ENCODE measurements at places on chromosomes 12 and 14.

GRCh38 chr12:56931474-56931978, 2.7 kb downstream of the SDR9C7 start:
- H3K4me3 ChIP-seq: no peak overlapping the region
- H3K36me3 ChIP-seq: no peaks in the 10 kb centered on the region

GRCh38 chr14:95164506-95164905, 7.2 kb upstream of the DICER1 start:
- H3K36me3 ChIP-seq: peaks cover 3% of the 10 kb centered on the region
- H3K27ac ChIP-seq: no peak overlapping the region
- no peak overlapping the region for H3K4me3 ChIP-seq
- H3K27me3 ChIP-seq: no peaks in the 10 kb centered on the region

DNA sequence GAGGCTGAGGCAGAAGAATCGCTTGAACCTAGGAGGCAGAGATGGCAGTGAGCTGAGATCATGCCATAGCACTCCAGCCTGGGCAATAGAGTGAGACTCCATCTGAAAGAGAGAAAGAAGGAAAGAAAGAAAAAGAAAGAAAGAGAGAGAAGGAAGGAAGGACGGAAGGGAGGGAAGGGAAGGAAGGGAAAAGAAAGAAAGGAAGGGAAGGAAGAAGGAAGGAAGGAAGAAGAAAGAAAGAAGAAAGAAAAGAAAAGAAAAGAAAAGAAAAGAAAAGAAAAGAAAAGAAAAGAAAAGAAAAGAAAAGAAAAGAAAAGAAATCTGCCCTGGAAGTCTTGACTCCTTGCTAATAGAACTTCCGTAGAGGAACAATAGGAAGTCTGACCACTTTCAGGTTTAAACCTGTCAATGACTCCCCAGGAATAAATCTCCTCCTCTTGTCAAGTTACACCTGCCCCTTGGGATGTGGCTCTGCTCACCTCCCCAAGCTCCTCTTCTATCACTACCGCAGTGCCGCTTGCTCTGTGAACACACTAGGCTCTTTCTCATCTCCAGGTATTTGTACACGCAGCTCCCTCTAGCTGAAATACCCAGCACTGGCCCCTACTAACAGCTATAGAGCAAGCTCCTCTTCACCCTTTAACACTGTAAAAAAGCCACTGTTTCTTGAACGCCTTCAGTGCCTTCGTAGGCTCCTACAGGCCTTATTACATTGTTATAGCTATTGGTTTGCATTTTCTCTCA, 773.1 kb upstream of the TBX3 start:
- no peak overlapping the region for H3K4me3 ChIP-seq
- H3K27ac ChIP-seq: no peak overlapping the region
- H3K27me3 ChIP-seq: peaks cover 12% of the 10 kb centered on the region
- H3K36me3 ChIP-seq: no peaks in the 10 kb centered on the region
- no peak for DNase-seq
- H3K4me1 ChIP-seq: peaks cover 4% of the 10 kb centered on the region

- no peak overlapping the region for H3K27ac ChIP-seq
- no peaks in the 10 kb centered on the region for H3K27me3 ChIP-seq
- DNase-seq: no peak
- H3K36me3 ChIP-seq: no peaks in the 10 kb centered on the region
- H3K4me1 ChIP-seq: 0 out of 2 replicates have a peak, but pooled peaks cover 4% of the 10 kb centered on the region
Measured at GRCh38 chr12:68959143-68959858, 26.3 kb upstream of the CPM start.

GRCh38 chr14:72975770-72976169, 49.5 kb downstream of the DCAF4 start:
- H3K4me1 ChIP-seq: no peaks in the 10 kb centered on the region
- no peaks in the 10 kb centered on the region for H3K27me3 ChIP-seq
- no peak overlapping the region for H3K27ac ChIP-seq
- H3K36me3 ChIP-seq: peaks cover 81% of the 10 kb centered on the region
- no peak overlapping the region for H3K4me3 ChIP-seq

DNA sequence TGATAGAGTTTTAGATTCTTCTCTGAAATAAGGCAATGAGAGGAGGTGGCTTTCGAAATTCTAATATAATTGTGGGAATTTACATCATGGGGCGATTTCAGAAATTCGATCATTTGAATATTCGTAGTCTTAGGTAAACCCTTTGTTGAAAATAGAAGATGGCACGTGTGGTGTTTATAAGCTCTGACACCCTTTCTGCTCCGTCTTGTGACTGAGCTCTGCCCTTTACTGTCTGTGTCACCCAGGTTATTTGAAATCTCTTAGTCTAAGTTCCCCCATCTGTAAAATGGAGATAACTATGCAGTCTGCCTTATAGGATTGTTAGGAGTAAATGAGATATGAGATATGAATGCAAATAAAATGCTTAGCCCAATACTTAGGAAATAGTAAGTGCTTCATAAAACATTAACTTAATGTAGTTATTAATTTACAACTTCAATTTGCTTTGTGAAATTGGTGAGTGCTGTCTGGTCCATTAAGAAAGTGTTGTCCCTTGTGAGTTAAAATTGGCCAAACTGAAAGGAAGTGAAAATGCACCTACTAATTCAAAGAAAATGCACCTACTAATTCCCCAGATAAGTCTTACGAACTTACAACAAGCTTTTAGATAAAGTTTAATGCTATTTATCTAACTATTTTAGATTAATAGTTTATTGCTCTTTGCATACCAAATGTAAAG, 1.5 kb downstream of the BMAL2 start:
- H3K27me3 ChIP-seq: peaks cover 57% of the 10 kb centered on the region
- peaks cover 17% of the 10 kb centered on the region for H3K4me1 ChIP-seq
- H3K4me3 ChIP-seq: no peak overlapping the region

DNA sequence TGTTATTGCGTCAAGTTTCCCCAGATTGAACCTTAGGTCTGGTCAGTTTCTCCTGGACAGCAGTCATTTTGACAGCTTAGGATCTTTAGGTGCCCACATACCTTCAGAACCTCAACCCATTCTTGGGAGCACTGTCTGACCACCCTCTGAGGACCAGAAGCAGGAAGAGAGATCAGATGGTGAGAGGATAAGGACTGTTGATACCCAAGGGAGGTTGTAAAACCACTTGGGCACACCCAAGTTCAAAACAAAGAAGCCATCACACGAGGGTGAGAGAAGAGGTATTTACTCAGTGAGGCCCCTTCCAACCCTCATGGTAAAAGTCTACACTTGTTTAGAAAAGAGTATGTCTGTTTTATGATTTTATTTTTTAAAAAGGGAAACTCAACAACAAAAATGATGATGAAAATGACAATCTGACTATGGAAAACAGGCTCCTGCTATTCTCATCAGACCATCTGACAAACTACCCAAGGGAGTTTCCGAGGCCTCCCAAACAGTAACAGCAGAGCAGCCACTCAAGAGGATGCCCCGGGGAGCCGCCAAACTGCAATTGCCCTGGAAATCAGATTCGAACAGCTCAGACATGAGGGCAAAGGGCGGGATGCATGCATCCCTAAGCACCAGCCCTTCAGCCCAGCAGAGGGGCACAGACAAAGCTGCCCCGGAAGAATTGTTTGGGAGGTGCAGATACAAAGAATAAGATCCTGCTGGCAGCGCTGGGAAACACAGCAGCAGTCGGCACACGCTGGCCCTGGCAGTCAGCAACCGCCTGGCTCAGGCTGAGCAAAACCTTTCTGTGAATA, 162.6 kb upstream of the PLEKHG7 start:
- no peaks in the 10 kb centered on the region for H3K27me3 ChIP-seq
- DNase-seq: peak; percentile 58
- peaks cover 52% of the 10 kb centered on the region for H3K4me1 ChIP-seq
- H3K27ac ChIP-seq: peak overlapping the region; percentile 72
- H3K4me3 ChIP-seq: no peak overlapping the region
- no peaks in the 10 kb centered on the region for H3K36me3 ChIP-seq

GRCh38 chr12:113413488-113413939, 8.7 kb upstream of the SDSL start:
- no peak overlapping the region for H3K4me3 ChIP-seq
- no peaks in the 10 kb centered on the region for H3K36me3 ChIP-seq
- no peaks in the 10 kb centered on the region for H3K27me3 ChIP-seq

DNA sequence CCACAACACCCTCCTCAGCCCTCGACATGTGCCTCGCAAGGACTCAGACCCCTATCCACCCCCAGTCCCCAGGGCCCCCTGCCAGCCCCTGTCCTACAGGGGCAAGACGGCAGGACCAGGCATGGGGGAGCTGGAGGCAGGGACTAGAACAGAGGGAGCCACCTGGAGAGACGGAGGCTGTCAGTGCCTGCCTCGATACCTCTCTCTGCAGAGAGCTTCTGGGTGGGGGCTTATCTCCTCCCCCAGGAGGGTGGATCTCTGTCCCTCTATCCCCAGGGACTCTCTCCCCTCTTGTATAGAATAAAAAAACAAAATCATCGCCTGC, 2.0 kb upstream of the CPNE6 start:
- no peaks in the 10 kb centered on the region for H3K36me3 ChIP-seq
- H3K4me1 ChIP-seq: no peaks in the 10 kb centered on the region
- no peak for DNase-seq
- no peak overlapping the region for H3K4me3 ChIP-seq
- no peaks in the 10 kb centered on the region for H3K27me3 ChIP-seq
- H3K27ac ChIP-seq: no peak overlapping the region

GRCh38 chr12:105315726-105316125, 14.8 kb upstream of the C12orf75 start:
- no peak for DNase-seq
- no peak overlapping the region for H3K27ac ChIP-seq
- H3K36me3 ChIP-seq: no peaks in the 10 kb centered on the region
- no peaks in the 10 kb centered on the region for H3K4me1 ChIP-seq

DNA sequence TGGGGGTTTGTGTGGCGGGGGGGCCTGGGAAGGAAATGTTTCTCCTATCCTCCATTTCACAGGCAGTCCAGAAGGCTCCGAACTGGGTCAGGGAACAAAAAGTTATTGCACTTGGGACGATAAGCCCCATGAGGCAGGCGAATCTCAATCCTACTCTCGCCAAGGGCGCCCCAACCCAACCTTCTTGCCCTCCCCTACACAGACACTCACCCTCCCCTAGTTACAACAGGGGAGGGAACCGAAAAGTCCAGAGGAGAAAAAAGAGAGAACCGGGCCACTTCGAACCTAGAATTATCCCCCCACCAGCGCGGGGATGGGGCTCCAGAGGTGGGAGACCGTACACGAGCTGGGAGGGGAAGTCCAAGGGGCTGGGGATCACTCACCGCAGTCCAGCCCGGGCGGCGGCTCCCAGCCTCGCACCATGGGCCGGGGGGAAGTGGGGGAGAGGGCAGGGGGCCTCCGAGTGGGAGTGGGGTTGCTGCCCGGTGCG, 357 bp downstream of the HOMEZ start:
- peak overlapping the region; percentile 84 for H3K4me3 ChIP-seq
- H3K4me1 ChIP-seq: peaks cover 24% of the 10 kb centered on the region
- no peaks in the 10 kb centered on the region for H3K36me3 ChIP-seq

Measured in DND-41 (cell line).